Aorta (tissue), 5 donors: ENCODE measurements at places on chromosomes 13 and 19. TPM values are rescaled to one million over a fixed set of nuclear protein-coding genes. Genes with fewer than 3 reads are reported as not detected.

- H3K4me3 ChIP-seq, result no peak overlapping the region
- H3K4me1 ChIP-seq, result no peaks in the 10 kb centered on the region
- H3K27ac ChIP-seq, result no peak overlapping the region
Observed at GRCh38 chr19:28554321-28555091, 658.4 kb downstream of the UQCRFS1 start.

DNA sequence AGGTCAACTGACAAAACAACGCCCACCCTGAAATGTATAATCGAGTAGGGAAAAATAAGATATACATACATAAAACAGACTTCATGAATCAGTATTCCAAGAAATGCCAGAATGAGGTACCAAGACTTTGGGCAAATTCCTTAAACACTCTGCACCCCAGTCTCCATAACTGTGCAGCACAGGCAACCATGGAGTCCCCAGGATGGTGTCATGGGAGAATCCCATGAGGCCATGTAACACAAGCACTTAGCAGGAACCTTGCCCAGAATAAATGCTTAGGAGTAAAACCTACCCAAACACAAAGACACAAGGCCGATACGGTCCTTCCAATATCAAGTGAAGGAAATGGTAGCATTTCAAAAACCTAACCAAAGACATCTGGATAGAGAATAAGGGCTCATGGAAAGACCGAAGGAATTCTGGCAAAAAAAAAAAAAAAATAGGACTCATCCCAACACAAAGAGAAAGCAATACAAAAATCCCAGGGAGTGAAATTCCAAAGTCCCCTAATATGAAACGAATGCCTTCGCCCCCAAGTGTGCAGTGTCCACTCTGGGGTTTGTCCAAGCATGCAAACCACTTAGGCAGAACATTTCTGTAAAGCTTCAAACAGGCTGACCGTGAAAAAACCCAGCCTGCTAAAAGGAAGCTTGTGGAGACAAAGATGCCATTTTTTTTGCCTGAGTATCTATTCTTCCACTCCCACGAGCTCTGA is 11.1 kb downstream of the ZC3H4 start:
- H3K27ac ChIP-seq, result no peak overlapping the region
- DNase-seq, result no peak
- no peak overlapping the region for H3K4me3 ChIP-seq
- H3K36me3 ChIP-seq, result no peaks in the 10 kb centered on the region
- H3K4me1 ChIP-seq, result no peaks in the 10 kb centered on the region

- no peaks in the 10 kb centered on the region for H3K27me3 ChIP-seq
- H3K4me1 ChIP-seq, result no peaks in the 10 kb centered on the region
- H3K27ac ChIP-seq, result no peak overlapping the region
- no peaks in the 10 kb centered on the region for H3K36me3 ChIP-seq
- DNase-seq, result no peak
Observed at GRCh38 chr13:68727798-68728197, 1379.8 kb upstream of the ATXN8OS start.

DNA sequence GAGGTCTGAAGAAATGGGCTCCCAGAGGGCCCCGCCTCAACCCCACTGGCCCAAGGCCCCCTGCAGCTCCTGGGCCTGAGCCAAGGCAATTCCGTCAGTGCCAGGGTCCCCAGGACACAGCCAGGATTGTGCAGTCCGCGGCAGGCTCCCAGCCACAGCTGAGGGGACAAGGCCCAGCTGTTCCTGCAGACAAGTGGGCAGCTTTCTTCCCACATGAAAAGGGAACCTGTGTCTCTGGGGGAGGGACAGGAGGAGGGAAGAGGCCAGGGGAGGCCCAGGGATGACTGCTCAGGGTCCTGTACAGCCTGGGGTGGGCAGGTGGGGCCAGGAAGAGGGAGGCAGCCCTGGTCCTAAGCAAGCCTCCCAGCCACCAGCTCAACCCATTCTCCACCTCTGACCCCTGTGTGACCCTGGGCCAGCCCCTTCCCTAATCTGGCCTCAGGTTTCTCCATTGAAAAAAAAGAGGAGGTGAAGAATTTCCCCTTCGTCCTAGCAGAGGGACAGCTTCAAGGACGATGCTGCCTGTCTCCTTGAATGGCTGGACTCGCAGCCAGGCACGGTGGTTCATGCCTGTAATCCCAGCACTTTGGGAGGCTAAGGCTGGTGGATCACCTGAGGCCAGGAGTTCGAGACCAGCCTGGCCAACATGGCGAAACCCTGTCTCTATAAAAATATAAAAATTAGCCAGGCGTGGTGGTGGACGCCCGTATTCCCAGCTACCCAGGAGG is 20.5 kb upstream of the VSTM2B start:
- no peak overlapping the region for H3K4me3 ChIP-seq
- no peak overlapping the region for H3K27ac ChIP-seq
- no peaks in the 10 kb centered on the region for H3K4me1 ChIP-seq

DNA sequence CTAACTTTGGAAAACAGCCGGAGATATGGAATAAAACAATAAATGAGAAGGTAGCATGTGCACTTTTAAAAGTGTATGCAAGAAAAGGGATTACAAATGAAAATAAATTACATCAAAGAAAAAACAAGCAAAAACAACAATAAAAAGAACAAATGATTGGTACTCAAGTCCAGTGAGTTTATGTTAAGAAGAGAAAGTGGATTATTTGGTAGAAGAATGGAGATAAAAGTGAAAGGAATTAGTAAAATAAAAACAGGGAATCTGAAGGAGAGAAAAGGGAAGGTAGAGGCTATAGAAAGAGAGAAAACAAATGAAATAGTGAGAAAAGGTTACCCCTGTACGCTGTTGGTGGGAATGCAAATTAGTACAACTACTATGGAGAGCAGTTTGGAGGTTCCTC is 28.6 kb upstream of the KLF12 start:
- no peaks in the 10 kb centered on the region for H3K36me3 ChIP-seq
- DNase-seq, result no peak
- no peak overlapping the region for H3K27ac ChIP-seq
- H3K4me3 ChIP-seq, result no peak overlapping the region
- no peaks in the 10 kb centered on the region for H3K4me1 ChIP-seq

DNA sequence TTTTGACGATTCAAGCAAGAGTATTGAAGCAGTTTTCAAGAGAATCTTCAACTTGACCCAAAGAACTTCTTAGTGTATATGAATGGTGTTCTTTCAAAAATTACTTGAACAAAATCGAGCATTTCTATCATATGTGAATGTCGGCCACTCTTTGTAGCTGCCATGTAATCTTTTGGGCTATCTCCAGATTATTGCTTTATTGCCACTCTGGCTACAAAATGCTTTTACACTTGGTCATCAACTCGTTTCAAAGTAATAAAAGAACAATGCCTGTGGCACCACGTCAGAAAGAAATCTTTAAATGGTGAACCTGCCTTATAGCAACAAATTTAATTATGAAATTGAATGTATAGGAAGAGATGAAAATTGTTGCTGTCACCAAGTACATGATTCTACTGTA is 834.5 kb downstream of the GPC5 start:
- no peaks in the 10 kb centered on the region for H3K27me3 ChIP-seq
- no peak for DNase-seq
- no peaks in the 10 kb centered on the region for H3K36me3 ChIP-seq
- H3K27ac ChIP-seq, result no peak overlapping the region
- no peak overlapping the region for H3K4me3 ChIP-seq

GRCh38 chr13:20608438-20609020 is 41.6 kb downstream of the IFT88 start:
- no peak overlapping the region for H3K27ac ChIP-seq
- DNase-seq, result no peak
- H3K4me3 ChIP-seq, result no peak overlapping the region
- no peaks in the 10 kb centered on the region for H3K4me1 ChIP-seq

DNA sequence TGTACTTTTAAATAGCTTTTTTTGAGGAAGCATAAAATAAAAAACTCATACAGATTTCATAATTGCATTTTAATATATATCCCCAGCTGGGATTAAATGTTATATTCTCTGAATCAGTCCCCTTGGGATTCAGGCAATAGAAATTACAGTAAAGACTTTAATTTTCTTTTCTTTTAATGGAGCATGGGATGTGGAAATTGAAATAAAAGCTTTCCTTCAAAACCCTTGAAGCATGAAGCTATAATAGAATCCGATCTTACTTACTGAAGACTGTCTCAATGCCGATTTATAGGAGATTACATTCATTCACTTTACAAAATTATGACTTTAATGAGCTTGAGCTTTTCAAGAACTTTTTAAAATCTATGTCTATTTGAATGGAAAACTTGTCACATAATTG is 243.4 kb downstream of the SPRY2 start:
- no peak overlapping the region for H3K4me3 ChIP-seq
- H3K27me3 ChIP-seq, result no peaks in the 10 kb centered on the region
- H3K36me3 ChIP-seq, result no peaks in the 10 kb centered on the region
- no peak for DNase-seq
- H3K27ac ChIP-seq, result no peak overlapping the region

GRCh38 chr13:74929436-74929835 is 552.5 kb downstream of the TBC1D4 start:
- H3K4me3 ChIP-seq, result no peak overlapping the region
- no peaks in the 10 kb centered on the region for H3K27me3 ChIP-seq
- H3K36me3 ChIP-seq, result no peaks in the 10 kb centered on the region
- DNase-seq, result no peak
- no peaks in the 10 kb centered on the region for H3K4me1 ChIP-seq

- peak; percentile 96 for DNase-seq
- no peak within 1 kb of the TSS for H3K4me3 ChIP-seq
- H3K27ac ChIP-seq, result no peak within 1 kb of the TSS
- no peaks in the 10 kb centered on the region for H3K4me1 ChIP-seq
Observed at GRCh38 chr19:44401139-44402115, at the start of gene ZNF285. ZNF285 (minus strand) TSS chr19:44401608; CDS start chr19:44397213, 4,395 bp downstream.

DNA sequence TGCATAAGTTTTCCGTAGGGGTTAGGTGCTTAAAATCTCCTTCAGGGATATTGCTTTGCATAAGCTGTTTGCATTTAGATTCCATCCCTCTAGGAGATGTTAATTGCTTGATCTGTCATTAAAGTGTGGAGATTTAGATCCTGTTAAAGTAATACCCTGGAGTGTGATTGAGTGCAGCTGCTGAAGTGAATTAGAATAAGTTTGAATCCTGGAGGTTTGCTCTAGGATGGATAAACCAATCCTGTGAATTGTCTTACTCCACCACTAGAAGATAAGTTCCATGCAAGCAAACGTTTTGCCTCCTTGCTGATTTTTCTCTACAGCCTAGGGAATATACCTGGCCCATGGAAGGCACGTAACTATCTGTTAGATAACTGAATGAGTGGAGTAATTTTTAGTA is 1487.2 kb upstream of the PRR20A start:
- no peak overlapping the region for H3K27ac ChIP-seq
- no peak for DNase-seq
- no peaks in the 10 kb centered on the region for H3K36me3 ChIP-seq
- H3K27me3 ChIP-seq, result no peaks in the 10 kb centered on the region

The ZAR1L gene
- not detected for total RNA-seq

The MRPS12 gene
- total RNA-seq, result 15.8 TPM

The DCT gene
- total RNA-seq, result 0.29 TPM

The LHB gene
- total RNA-seq, result 0.84 TPM

The TUBGCP3 gene
- total RNA-seq, result 45.9 TPM

The BEST2 gene
- not detected for total RNA-seq
